ENCODE measurements at places on chromosomes 5 and 9.

- DNase-seq: no peak
These were observed 2.4 kb upstream of the RNF145 start for GRCh38 chr5:159211729-159212174.

- peak; percentile 60 for DNase-seq
These were observed 564.8 kb upstream of the WWC1 start for GRCh38 chr5:167726642-167727041.

- DNase-seq: no peak
These were observed 421 bp upstream of the DEPDC1B start for GRCh38 chr5:60700416-60700757.

- no peak for DNase-seq
These were observed 17.5 kb downstream of the PRKACG start for GRCh38 chr9:68996462-68996861.

- DNase-seq: no peak
These were observed 45.9 kb downstream of the KCNN2 start for GRCh38 chr5:114407783-114408182.

GRCh38 chr5:132055808-132056609, 4.4 kb upstream of the IL3 start:
- DNase-seq: no peak

- peak; percentile 29 for DNase-seq
These were observed 274.9 kb downstream of the EFNA5 start for GRCh38 chr5:107395632-107396350.

- DNase-seq: no peak
These were observed 73.3 kb downstream of the ABCA1 start for GRCh38 chr9:104854613-104855012.

- no peak for DNase-seq
These were observed 3.4 kb upstream of the ZBTB5 start for GRCh38 chr9:37468620-37469019.

DNA sequence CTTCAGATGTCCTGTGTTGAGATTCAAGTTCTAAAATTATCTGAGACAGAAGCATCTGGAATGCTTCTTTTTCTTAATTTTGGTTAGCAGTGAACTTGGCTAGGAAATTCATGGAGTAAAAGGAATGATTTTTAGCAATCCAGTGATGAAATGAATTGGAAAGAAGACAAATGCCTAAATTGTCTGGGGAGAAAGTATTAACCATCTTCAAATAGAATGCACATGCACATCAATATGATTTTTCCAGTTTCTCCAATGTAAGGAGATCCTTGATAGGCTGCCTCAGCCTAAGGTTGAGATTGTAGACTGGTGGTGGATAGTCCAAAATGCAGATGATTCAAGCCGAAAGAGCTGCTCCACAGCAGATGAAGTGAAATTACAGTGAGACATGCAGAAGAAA, 106.7 kb downstream of the PCSK5 start:
- peak; percentile 35 for DNase-seq
